ENCODE measurements at places on chromosomes 16 and 17.

DNA sequence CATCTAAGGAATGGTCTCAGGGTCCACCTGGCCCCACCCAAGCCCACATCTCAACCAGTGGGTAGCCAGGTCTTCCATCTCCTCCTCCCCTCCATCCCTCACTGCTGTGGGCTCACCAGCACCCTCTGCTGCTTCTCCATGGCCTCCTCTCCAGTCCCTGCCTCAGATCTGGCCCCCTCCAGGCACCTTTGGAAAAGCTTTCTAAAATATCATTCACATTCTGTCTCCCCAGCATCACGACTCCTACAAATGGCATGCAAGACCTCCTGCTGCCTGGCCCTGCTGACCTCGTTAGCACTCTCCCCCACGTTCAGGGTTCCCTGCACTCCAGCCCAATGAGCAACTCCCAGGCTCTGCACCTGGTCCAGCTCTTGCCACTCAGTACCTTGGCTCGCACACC, 13.7 kb downstream of the GLP2R start:
- no peak for ATAC-seq

DNA sequence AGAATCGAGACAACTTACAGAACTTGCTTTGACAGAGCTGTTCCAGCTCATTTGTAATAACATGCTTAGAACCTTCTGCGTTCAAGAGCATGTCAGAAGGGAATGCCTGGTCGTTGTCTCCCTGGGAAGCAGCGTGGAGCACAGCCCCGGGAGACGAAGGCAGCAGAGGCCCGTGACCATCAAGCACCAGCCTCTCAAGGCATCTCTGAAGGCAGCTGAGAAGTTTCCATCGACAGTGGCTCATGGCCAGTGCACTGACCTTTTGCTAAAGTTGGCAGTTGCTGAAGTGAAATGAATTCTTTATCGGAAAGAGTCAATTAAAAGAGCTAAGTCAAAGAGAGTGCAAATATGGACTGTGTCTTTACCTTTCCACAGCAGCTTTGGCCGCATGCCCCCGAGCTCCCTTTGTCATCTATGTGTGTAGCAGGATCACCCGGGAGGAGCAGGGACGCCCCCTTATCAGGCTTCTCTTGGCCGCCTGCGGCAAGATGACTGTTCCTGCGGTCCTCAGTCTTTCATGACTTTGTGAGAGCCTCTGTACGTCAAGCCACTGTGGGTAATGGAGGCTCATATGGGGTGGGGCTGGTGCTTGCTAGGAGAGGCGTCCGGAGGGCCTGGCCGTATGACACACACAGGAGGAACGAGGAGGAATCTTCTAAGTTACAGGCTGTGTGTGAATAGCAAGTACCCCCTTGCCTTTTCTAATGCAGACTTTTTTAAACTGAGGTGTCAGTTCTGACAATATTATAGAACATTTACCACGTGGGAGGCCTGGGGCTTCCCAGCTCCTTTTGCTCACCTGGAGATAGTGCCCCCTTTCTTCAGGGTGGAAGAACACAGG, 54.2 kb downstream of the LDHD start:
- peak; percentile 54 for ATAC-seq

DNA sequence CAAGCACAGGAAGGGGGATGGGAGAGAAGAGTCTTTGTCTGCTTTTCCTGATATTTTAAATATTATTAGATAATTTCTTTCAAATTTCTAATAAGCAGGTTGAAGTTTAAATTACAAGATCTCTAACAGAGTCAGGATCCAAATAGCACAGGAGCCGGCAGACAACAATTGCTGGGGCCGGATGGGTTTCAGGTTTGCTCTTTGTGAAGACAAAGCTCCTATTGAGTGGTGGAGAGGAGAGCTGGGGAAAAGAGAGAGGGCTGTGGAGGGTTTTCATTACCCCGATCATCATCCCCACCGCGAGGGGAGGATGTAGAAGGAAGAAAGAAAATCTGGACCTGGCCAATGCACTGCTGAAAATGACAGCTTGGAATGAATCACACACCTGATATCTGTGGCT, 197.3 kb downstream of the SOX9 start:
- ATAC-seq = no peak

GRCh38 chr17:80080081-80080480, 21.3 kb upstream of the GAA start:
- no peak for ATAC-seq
